CD4-positive, alpha-beta memory T cell (primary cell): ENCODE measurements at places on chromosomes 5 and 9.
A peak's percentile ranks its signal among the peaks of the same experiment; 100 is the strongest.

GRCh38 chr9:92748233-92748497 is 16.5 kb downstream of the BICD2 start:
- no peak for DNase-seq

DNA sequence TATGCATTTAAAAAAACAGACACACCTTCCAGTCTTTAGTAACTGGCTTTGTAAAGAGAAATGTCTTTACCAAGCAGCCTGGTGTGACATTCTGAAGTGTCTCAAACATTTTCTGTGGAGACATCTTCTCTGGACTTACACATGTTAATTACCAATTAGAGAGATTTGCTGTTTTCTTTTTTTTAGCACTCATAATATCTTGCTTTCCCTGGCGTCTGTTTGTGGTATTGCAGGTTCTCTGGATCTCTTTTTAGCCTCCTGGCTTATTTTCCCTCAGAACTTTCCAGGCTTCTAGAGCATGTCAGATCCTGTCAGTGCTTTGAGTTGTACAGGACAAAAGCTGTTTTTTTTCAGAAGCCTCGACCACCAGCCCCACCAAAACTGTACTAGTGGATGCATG is 92.5 kb downstream of the MSX2 start:
- DNase-seq: no peak

- peak; percentile 44 for DNase-seq
Measured at GRCh38 chr9:4985386-4986266, 554 bp downstream of the JAK2 start.

DNA sequence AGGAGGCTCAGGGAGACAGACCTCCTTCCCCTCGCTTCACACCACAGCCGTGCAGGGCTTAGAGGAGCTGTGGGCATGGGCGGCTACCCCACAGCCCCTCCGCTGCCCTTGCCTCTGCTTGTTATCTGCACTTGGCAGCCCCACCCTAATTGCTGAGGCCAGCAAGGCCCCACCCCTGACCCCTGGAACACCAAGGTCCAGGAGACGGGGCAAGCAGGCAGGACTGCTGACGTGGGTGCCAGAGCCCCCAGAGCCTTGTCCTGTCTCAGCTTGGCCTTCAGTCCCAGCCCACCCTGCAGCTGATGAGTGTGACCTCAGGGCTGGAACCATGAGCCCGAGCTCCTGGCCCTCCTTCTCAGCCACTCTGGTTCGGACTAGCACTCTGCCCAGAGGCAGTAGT is 29.1 kb upstream of the NEURL1B start:
- DNase-seq: no peak

- no peak for DNase-seq
Measured at GRCh38 chr5:178674334-178674733, 47.5 kb upstream of the CLK4 start.

GRCh38 chr5:154312576-154312975 is 122.0 kb downstream of the GALNT10 start:
- DNase-seq: no peak

DNA sequence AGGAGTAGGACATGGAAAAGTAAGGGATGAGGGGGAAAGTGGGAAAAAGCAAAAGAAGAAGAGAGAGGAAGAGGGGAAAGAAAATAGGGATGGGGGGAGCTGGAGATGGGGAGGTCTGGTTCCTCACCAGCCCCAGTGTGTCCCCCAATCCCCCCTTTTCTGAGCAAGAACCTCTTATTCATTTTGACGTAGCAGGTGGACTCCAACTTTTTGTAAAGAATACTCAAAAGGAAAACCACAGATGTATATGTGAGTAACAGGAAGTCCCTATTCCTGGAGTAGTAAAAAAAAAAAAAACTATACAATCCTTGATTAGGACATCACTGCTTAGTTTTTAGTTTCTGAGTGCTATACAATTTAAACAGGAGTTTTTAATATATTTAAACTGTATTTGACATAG is 3.9 kb upstream of the CFAP95 start:
- no peak for DNase-seq

GRCh38 chr5:78458843-78459242 is 98.4 kb downstream of the SCAMP1 start:
- DNase-seq: no peak

DNA sequence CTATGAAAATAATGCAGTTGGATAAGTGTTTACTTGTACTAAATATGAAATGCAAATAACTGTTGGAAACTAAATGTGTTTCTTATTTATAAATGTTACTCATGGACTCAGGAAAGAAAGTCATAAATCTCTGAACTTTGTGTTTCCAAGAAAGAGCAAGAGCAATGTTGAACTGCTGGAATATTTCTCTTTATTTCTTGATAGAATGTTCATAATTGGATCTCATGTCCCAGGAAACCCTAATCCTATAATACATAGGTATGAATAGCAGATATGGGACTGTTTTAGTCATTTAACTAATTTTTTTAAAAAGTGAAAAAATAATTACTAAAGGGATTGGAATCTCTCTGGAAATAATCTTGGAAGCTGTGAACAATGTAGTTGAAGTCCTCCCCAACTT is 245.0 kb upstream of the ACTBL2 start:
- no peak for DNase-seq

DNA sequence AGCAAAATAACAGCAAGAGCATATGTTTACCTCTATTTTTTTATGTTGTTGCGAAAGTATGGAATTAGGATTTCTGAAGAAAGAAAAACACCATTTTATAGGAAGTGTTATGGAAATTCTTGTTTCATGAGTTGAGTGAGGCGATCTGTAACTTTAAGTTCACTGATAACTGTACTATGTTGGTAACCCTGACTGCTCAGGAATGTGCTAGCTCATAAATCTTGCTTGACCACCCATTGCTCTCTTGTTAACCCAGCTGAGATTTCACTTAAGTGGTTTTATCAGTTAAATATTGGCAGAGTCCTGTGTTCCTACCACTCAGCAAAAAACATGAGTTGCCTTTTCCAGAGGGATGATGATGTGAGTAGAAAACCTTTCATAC is 91.1 kb upstream of the STARD4 start:
- no peak for DNase-seq

DNA sequence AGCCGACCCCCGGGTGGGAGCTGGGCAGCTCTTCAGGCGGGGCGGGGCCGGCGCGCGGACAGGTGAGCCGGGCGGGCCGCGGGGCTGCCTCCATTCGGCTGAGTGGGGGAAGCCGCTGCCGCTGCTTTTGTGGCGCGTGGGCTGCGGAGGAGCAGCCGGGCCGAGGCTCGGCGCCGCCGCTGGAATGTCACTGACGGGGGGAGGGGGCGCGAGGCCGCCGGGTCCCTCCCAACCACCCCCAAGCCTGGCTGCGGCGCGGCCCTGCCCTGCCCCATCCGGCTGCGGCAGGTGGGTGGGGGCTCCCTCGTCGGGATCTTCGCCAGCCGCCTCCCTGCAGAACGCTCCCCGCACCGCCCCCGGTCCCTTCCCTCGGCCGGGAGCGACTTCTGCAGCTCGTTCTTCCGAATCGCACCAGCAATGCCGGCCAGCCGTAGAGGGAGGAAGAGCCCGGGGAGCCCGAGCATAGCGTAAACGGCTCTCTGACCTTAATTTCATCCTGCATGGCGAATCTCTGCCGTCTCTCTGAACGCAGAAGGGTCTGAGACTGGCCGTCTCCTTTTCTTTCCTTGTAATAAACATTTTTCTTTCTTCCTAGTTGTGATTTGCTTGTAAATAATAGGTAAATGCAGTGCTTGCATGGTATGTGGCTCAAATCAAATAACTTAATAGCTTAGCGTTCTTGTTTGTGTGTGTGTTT is 505 bp downstream of the SPTAN1 start:
- DNase-seq: no peak

DNA sequence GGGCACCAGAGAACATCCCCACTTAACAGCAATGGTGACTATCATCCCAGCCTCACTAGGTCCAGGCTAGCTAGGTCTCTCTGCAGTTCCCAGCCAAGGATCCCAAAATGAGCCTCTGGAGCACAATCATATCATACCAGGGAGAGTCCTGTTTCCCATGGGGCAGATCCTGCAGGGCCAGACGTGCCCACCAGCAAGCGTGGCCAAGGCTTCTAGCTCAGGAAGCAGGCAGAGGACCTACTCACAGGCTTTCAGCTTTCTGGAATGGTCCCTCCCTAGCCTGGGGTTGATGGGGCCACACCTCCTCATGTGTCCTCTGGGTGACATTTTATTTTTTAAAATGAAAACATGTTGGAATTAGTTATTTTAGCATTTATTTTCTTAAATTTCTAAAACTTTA is 45.7 kb upstream of the PITX1 start:
- no peak for DNase-seq

DNA sequence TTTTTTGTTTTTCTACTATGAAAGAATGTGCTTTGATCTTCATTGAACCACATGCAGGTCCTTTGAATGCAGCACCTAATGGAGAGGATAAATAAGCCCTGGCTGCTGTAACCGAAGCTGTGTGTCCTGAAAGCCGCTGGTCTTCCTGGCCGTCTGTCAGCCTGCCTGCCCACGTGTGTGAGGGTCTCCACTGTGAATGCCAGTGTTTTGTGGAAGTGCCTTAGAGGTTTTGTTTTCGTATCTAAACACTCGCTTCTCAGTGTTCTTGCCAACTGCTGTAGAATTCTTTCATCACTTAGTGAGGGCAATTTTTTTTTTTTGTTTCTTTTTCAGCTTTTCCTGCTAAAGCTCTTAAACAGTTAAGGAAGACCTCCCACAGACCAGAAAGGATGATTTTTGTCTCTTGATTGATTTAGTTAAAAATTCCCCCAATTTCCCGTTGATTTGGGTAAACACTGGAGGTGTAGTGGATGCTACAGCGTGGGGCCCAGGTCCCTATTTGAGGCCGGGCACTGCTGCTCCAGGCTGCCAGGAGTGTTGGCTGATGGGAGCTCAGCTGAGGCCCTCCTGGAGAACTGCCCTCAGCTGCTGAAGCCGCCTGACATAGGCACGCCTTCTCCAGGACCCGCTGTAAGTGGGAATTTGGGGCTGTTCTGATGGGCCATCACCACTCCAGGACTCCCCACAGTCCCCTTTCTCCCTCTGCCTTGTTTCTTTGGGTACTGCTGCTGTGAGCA is 29.2 kb upstream of the PTCH1 start:
- no peak for DNase-seq

GRCh38 chr5:126971455-126972031 is 58.8 kb downstream of the MARCHF3 start:
- DNase-seq: no peak

DNA sequence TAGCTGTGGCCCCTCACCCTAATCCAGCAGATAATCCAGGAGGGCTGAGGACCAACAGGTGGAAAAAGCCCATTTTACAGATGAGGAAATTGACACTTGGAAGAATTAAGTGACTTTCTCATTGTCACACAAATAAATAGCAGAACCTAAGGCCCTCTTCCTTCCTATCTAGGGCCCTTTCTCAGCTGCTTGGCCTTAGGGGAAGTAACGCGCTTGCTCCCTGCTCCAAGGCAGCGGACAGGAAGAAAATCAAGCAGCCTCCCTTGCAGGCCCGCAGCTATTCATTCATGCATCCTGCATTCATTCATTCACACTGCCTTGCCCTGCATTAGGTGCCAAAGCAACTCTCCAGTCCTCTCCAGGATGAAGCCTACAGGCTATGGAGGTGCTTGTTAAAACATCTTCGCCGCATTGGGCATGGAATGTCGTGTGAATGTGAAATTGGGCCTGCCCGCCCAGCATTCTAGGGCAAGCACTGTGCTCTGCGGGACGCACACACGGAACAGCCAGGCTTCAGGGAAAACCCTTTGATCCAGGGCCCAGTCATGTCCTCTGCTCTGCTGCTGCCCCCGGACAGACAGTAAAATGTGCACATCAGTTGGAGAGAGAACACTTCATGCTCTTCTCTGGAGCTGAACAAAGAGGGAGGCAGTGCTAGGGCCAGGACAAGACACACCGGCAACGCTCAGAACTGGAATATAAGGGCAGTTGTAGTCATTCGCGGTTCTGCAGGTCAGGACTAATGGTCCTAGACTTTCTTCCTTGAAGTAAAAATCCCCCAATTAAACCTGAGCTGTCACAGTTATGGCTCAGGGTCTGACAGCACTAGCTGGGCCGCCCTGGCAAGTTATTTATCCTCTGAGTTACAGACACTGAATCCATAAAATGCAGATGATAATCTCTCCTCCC is 166.0 kb downstream of the COL23A1 start:
- no peak for DNase-seq

DNA sequence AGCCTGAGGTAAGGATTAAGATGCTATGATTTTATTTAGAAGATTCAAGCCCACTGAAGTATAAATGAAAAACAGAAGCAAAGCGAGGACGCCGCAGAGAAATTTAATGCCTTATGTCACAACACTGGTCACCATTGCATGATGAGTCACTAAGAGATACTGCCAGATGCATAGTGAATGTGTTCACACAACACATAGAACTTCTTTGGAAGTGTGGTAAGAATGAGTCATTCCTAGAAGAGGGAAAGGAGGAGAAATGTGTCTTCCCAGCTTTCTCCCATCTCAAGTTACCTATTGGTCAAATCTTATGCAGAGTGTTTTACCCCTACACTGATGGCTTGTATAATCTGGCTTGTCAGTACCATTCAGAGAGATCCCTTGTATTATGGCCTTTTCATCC is 465.3 kb upstream of the ARRDC3 start:
- no peak for DNase-seq

DNA sequence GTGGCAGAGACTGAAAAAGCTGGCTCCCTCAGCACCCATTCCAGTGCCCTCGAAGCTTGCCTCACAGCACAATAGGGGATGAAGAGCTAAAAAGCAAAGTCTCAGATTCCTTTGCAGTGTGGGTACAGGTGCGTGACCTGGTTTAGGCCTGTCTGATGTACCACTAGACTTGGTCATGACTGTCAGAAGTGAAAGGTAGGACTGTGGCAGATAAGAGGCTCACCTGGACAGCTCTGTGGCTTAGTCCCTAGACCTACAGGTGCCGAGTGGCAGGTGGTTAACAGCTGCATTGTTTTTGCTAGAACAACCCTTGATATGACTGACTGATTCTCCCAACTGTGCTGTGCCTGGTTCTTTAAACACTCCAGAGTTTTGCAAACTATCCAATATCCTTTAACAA is 14.7 kb upstream of the SFXN1 start:
- DNase-seq: no peak

DNA sequence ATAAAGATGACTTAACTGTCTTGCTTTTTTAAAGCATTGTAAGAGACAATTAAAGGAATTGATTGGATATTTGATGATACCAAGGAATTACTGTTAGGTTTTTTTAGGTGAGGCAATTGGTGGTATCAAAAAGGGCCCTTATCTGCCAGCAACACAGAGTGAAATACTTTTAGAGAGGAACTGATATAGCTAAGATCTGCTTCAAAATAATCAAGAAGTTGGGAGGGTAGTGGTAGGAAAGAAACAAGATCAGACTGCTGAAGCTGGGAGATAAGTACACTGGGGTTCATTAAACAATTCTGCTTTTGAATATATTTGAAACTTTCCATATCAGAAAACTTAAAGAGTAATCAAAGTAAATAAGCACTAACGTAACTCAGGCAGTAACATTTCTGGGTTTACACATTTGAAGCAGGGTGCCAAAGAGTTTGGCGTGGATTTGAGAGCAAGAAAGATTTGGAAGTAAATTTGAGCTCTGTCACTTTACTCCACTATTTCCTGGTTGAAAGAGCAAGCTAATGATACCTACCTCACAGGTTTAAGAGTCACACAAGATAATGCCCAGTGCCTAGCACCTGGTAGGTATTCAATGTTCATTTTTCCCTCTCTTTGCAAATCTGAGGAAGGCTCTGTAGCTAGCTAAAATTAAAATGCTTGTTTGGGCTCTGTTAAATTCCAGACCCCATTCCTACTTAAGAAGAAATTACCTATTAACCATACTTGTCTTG is 6.9 kb downstream of the ERMP1 start:
- no peak for DNase-seq
